Muscle of arm (tissue), 14 donors: ENCODE measurements at places on chromosomes 3 and 15.

DNA sequence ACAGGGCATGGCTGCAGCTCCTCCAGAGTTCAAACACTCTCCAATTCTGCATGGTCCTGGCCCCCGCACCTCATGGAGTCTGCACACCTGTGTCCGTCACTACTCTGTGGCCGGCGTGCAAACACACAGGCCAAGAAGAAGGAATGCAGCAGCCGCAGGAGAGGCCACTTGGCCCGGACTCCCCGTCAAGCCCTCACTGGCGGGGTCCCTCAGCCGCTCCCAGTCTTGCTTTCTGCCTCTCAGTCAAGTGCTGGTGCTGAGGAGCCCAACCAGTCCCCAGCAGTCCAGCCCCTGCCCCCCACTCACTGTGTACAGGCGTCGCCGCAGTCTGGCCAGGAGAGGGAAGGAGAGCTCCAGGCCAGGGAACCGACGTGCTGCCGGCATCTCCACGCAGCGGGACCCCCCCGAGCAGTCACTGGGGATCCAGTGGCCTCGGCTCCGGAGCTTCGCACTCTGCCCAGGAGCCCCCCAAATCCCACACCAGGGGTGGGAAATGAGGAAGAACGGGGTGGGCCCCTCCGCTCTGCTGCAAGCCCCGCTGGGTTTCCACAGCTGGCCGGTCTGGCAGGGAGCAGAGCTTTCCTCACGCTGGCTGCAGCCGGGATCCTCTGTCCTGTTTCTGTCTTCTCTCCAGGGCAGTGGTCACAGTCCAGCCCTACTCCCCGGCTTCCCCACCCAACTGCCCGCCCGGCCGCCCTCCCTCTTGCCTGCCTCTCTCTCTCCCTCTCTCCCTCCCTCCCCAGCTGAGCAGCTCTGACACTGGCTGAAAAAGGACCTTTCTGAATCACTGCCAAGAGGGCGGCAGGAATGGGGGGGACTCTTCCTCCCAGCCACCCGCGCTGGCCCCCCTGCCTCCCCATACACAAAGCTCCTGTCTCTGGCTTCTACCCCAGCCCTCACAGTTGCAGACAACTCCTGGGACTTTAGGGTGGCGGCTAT lies 16.0 kb downstream of the TNK2 start:
- DNase-seq: peak; percentile 83

DNA sequence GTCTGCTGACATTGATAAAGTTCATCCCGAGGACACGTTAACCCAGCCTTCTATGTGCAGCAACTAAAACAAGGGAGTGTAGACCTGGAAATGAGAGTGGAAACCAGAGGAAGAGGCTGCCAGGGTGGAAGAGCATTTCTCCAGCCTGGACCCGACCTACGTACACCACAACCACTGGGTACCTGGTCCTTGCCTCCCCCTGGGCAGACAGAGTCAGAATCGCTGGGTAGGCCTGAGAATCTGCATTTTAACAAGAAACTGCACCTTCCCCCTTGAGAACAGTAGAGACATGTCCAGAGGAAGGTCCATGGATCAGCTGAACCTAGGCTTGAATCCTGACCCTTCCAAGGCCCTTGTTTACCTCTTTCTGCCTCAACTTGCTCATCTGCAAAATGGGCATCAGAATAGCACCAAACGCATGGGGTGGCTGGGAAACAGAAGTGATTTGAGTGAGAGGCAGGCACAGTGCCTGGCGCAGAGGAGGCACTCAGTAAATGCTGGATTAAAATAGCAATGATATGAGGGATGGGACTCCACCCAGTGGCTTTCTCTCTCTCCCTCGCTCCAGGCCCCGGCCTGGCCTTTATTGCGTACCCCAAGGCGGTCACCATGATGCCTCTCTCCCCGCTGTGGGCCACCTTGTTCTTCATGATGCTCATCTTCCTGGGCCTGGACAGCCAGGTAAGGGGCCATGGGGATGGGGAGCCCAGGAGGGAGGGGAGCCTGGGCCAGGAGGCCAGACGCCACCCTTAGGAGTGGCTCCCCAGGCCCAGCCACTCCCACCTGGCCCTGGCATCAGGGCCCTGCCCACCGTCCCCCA lies 66.9 kb upstream of the SLC6A1 start:
- DNase-seq: no peak

DNA sequence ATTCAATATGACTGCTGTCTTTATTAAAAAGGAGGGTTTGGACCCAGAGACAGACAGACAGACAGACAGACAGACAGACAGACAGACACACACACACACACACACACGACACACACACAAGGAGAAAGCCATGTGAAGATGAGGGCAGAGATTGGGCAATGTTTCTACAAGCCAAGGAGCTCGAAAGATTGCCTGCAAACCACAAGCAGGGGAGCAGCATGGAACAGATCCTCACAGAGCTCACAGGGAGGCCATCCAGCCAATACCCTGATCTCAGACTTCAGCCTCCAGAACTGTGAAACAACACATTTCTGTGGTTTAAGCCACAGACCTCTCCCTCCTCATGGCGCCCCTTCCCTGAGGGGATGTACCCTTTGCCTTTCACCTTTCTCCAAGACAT lies 35.8 kb upstream of the ABHD2 start:
- no peak for DNase-seq

DNA sequence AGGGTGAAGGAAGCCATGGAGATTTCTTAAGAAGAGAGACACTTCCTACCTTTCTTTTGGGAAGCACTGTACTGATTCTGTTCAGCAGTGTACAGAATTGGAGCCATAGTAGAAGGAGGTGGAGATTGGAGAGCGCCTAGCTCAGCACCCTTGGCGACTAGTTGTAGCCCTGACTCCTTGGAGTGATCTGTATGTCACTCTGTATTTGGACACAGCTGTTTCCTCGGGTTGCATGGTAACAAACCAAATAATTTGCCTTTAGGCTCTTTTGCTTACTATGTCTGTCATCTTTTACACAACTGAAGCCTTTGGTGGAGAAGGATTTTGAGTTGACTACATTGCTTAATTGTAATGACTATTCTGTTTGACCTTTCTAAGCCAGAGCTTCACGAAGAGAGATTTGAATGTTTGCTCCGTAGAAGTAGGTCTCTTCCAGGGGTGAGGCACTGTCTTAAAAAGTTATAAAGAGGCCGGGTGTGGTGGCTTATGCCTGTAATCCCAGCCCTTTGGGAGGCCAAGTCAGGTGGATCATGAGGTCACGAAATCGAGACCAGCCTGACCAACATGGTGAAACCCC lies 77.1 kb downstream of the AKAP13 start:
- DNase-seq: no peak

DNA sequence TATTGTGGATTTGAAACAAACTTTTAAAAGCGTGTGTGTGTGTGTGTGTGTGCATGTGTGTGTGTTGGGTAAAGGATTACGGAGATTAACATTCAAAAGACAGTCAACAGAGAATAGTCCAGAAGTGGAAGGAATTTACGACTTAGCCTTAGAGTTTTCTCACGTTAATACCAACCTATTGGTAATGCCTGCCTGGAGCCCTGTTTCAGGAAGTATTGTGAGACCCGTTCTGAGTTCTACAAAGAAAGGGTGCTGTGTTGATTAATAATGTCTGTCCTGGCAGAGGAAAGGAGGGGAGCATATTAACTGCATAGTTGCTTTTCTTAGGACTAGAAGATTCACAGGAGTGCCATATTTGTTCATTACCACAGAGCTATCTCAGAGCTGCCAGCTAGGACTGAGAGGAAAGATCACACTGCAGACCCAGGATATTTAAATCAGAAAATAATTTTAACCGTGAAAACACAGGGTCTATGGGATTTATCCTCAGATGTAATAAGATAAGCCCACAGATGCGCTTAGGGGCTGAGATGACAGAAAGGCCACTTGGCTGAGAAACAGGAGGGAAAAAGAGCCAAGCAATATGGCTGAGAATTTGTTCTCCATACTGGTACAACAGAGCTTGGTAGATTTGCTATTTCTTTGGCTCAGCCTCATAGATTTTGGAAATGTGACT lies 40.5 kb upstream of the FRMD4B start:
- no peak for DNase-seq
